ENCODE measurements at places on chromosomes 5 and 9.

- DNase-seq, result no peak
Observed at GRCh38 chr5:144313147-144313726, 142.6 kb downstream of the KCTD16 start.

GRCh38 chr9:104906441-104907277 is 21.3 kb downstream of the ABCA1 start:
- DNase-seq, result no peak

GRCh38 chr5:87015901-87016300 is 251.8 kb upstream of the RASA1 start:
- DNase-seq, result no peak

- no peak for DNase-seq
Observed at GRCh38 chr9:131098391-131099101, 2.2 kb downstream of the AIF1L start.

DNA sequence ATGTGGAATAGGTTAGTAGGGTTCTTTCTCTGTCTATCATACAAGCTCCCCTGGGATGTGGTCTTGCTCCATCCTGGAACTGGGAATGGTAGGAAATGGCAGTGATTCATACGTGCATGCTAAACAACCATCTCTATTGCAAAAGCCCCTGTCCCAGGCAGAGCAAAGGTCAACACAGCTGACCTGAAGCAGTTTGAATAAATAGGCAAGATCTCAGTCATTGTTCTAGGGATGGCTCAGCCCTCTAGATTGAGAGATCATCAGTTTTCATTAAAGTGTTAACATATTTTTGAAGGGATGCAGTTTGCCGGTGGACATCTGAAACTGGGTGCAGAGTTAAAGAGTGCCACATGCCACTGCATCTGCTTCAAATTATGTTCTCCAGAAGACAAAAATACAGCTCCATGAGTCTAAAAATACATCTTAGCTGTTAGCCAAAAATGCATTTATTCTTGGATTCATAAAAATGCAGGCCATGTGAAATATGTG is 224.1 kb downstream of the ESM1 start:
- no peak for DNase-seq
